ENCODE measurements at places on chromosomes 16 and 17. TPM values are rescaled to one million over a fixed set of nuclear protein-coding genes. Genes with fewer than 3 reads are reported as not detected.

The MAF gene
- total RNA-seq = 69.1 TPM

The GCGR gene
- total RNA-seq = 14.0 TPM

The GSPT1 gene
- total RNA-seq = 47.8 TPM

The KREMEN2 gene
- 2.9 TPM for total RNA-seq

The ASGR1 gene
- total RNA-seq = 5.5 TPM

The ZNF594 gene
- 17.3 TPM for total RNA-seq
